ENCODE measurements at places on chromosomes 3 and 15. TPM values are rescaled to one million over a fixed set of nuclear protein-coding genes. Genes with fewer than 3 reads are reported as not detected.

The GOLGA8J gene
- total RNA-seq = not detected

The MORC1 gene
- total RNA-seq = not detected

The ZNF774 gene
- 0.87 TPM for total RNA-seq

The ADPRH gene
- total RNA-seq = 14.5 TPM

The A4GNT gene
- not detected for total RNA-seq

The CKMT1A gene
- total RNA-seq = not detected

The SLC9A9 gene
- total RNA-seq = 1.5 TPM

The UMPS gene
- total RNA-seq = 30.9 TPM

The GOLGA6A gene
- total RNA-seq = not detected

The RIOX2 gene
- 38.8 TPM for total RNA-seq

The C3orf62 gene
- 0.80 TPM for total RNA-seq

The SNTN gene
- total RNA-seq = not detected

The GPR149 gene
- total RNA-seq = not detected

The TAGLN3 gene
- not detected for total RNA-seq

The SCG5 gene
- total RNA-seq = 0.30 TPM

The MME gene
- 3.8 TPM for total RNA-seq

The PP2D1 gene
- not detected for total RNA-seq

The TMEM266 gene
- not detected for total RNA-seq

The UNC13C gene
- total RNA-seq = not detected

The CHRNA3 gene
- total RNA-seq = not detected

The ATP2B2 gene
- not detected for total RNA-seq

The SPESP1 gene
- 5.6 TPM for total RNA-seq

The HRH1 gene
- total RNA-seq = 11.2 TPM

The PLSCR5 gene
- total RNA-seq = not detected

The KCNMB3 gene
- 1.4 TPM for total RNA-seq

The ANAPC13 gene
- 63.4 TPM for total RNA-seq

The KY gene
- total RNA-seq = not detected

The SAMMSON gene
- total RNA-seq = not detected

The PRR20G gene
- not detected for total RNA-seq

Data from mammary microvascular endothelial cell (primary cell).